Activated naive CD8-positive, alpha-beta T cell treated with anti-CD3 and anti-CD28 coated beads, Interleukin-2, amount 10 ng/mL, durations not matched to agents 7 days and 5 days (primary cell): ENCODE measurements at places on chromosomes 7 and 10.

DNA sequence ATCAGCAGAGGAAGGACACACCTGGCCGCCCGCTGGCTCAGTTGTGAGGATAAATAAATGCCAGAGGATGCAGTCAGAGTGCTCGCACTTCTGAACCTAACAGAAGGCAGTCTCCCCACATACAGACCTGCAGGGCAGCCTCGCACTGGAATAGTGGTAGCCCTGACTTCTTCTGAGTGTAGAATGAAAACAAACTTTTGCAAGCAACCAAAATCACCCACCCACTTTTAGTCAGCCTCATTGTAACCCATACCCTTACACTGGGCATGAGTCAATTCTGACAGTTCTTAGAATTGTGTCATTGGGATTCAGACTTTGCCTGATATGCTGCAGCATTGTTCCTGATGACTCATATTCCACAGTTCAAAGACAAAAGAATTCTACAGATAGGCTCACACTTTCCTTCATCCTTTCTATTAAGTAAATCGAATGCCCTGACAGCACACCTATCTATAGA is 167.0 kb upstream of the CDK1 start:
- DNase-seq: no peak

DNA sequence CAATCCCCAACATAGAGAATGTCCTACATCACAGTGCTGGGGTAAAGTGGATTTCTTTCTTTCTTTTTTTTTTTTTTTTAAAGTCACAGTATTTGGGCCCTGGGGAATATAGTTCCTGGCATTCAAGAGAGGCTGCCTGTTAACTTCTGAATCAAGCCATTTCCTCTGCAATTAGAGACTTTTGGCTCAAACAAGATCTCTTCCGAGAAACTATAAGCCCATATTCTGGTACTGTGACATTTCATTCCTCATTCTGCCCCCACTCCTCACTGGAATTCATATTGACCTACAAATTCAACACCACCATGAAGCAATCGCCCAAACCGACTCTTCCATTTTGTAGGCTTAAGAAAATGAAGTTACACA is 187.4 kb downstream of the PHTF2 start:
- no peak for DNase-seq

DNA sequence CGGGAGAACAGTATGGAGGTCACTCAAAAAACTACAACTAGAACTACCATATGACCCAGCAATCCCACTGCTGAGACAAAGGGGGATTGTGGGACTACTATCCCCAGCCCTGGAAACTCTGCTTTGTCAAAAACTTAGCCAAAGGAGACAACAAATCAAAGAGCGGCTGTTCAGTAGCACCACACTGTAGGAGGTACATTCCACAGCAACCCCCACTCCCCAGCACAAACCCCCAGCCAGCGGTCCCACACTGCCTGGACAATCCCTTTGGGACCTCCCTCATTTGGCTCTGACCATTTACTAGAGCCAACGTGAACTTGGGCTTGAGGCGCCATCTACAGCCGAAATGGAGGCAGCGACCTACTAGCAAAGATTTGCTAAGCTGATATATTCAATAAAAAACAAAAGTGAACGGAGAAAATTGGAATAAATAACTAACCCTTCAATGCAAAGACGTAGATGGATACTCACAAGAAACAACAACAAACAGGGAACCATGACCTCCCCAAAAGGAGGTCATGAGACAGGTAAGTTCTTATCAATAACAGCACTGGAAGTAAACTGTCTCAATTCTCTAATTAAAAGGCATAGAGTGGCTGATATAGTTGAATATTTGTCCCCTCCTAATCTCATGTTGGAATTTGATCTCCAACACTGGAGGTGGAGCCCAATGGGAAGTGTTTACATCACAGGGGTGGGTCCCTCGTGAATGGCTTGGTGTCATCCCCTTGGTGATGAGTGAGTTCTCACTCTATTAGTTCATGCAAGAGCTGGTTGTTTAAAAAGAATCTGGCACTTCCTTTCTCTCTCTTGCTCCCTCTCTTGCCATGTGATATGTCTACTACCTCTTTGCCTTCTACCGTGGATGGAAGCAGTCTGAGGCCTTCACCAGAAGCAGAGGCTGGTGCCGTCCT is 119.0 kb upstream of the KCNMA1 start:
- DNase-seq: no peak

DNA sequence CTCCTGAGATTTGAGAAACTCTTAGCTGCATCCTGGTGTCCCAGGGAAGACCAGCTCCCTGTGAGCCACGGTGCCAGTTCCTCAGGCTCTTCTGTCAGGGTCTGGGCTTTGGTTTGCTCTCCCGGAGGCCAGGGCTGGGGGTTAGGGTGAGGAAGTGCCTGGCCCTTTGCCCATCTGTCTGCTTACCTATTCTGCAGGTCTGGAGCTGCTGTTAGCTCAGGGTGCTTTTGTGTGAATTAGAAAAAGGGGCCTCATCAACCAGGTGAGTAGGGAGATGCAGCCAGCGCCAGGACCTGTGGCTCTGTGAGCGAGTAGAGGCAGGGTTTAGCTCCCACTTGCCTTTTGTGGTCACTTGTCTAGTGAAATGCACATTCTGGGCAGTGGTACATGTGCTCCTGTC is 109.4 kb downstream of the DOCK1 start:
- DNase-seq: no peak

- DNase-seq: no peak
These were observed 323.0 kb downstream of the EXOC4 start for GRCh38 chr7:133575726-133576440.

DNA sequence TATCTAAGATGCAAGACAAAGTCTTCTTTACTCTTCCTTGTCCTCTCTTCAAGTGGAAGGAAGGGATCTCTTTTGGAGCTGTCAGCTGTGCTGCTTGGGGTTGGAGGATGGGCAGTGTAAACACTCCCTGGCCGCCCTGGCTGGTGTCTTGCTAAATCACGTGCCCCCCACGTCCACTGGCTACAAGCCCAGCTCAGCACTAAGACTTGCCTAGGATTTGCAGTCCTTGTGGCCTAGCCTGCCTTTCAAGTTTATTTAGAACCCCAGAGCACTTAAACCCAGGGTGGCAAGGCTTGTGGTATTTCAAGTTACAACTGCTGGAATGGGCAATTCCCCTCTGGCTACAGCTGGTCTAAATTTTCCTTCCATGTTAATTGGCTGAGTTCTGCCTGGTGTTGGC is 272.4 kb upstream of the MYO3A start:
- no peak for DNase-seq

DNA sequence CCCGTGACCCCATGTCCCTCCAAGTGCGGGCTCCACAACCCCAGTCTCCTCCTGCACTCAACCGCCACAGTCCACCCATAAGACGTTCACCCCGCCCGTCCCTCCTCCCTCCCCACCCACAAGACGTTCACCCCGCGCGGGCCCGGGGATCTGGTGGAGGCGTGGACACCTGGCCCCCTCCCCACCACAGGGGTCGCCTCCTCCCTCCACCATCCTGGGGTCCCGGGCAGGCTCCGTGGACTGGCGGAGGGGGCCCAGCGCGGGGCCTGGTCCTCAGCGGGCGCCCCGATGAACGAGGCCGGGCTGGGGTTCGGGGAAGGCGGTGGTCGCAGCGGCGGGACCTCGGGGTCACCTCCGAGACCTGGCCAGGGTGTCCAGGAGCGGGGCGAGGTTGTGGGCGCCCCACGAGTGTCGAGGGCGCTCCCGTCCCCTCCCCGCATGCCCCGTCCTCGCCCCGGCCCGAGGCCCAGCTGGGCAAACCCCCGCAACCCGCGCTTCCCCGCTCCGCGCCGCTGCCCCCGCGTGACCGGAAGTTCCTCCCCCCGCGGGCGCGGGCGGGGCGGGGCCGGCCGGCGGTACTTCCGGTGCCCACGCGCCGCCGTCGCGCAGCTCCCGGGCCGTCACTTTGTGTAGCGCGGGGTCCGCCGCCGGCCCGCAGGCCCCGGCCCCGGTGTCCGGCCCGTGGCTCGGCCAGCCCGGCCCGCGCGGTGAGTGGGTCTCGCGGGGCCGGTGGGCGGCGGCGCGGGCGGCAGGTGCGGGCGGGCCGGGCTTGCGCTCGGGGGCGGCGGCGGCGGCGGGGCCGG is at the start of gene ZNF316:
TSS of gene ZNF316 (plus strand) at position 578 of the 803 bp plus-strand sequence. CDS start 5,092 bp downstream, outside the sequence.
- DNase-seq: peak; percentile 84

GRCh38 chr10:8242295-8242872 is 187.9 kb downstream of the GATA3 start:
- no peak for DNase-seq

DNA sequence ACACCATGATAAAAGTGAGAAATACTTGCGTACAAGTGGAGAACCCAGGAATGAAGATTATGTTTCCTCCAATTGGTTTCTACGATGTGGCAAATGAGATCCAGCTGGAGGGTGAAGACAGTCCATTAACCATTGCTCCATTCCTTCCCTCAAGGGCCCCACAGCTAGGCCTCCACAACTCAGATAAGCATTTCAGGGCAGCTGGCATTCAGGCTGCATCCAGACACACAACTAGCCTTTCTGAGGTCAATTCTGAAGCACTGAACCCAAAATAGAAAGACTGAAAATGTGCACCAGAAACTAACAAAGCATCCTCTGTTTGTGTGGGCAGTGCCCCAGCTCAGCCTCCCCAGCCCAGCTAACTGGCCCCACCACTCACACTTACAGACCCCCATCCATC is 94.8 kb downstream of the GSAP start:
- DNase-seq: no peak

- DNase-seq: no peak
These were observed 456.0 kb downstream of the SORCS1 start for GRCh38 chr10:106708506-106708905.

DNA sequence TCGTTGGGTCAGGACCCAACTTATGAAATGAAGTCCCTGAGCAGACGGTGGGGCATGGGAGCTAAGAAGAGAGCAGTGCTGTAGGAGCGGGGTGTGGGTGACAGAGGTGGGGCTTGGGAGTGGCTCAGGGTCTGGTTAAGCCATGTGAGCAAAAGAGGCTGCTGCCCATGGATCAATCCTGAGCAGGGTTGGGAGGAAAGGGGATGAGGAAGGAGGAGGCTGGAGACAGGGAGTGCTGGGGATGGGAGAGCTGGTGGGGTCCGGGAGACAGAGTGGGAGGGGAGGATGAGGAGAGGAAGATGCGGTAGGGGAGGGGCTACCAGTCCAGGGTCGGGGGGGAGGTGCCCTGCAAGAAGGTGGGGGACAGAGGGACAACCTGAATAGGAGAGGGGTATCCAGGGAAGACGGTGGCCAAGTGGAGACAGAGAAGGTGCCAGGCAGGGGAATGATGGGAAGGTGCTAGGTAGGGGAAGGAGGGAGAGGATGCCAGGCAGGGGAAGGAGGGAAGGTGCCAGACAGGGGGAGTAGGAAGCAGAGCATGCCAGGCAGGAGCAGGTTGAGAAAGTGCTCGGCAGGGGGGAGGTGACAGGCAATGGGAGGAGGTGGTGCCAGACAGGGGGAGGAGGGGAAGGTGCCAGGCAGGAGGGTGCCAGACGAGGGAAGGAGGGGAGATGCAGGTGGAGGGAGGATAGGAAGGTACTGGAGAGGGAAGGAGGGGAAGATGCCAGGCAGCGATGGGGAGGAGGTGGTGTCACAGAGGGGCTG is 27.5 kb upstream of the SMARCD3 start:
- no peak for DNase-seq

DNA sequence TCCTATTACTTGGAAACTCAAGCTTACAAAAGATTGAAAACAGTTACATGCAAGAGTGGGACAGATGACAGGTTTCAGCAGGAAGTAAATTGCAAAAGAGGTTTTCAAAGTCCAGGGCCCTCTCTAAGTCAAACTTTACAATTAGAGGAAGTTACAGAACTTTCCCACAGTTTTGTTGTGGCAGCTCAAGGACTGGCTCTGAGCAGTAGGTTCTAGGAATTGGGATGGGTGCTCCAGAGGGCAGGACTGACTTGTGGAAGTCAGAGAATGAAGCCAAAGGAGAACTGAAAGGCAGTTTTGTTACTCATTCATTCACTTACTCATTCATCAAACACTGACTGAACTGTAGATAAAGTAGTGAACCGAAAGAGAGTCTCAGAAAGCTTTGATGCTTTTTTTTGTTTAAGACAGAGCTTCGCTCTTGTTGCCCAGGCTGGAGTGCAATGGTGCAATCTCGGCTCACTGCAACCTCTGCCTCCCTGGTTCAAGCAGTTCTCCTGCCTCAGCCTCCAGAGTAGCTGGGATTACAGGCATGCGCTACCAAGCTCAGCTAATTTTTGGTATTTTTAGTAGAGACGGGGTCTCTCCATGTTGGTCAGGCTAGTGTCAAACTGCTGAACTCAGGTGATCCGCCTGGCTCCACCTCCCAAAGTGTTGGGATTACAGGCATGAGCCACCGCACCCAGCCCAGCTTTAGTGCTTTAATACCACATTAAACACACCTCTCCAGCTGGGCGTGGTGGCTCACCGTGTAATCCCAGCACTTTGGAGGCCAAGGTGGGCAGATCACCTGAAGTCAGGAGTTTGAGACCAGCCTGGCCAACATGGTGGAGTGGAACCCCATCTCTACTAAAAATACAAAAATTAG is 66.8 kb upstream of the CCNJ start:
- no peak for DNase-seq

- no peak for DNase-seq
These were observed 196.1 kb upstream of the KLF14 start for GRCh38 chr7:130929896-130930659.

DNA sequence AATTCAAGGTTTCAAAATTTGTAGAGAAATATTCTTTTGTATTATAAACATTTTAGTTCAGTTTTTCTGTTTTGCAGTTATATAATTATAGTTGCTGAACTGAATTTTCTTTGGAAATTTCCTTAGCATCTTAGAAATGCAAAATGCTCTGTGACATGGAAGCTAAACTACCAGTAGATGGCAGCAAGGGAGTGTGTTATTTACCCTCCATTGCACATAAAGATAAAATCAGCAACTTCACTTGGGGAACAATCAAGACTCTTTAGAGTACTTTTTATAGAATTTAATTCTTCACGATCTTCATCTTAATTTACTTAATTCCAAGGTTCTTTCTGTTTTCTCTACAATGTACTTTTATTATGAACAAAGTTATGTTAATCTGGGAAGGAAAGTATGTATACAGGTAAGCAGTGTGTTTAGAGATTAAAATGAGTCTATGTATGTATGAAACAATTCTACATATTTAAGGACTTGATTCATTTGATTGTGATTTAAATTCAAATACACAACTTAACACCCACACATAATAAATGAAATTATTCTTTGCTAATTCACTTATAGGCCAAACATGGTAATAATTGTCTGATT is 404.2 kb downstream of the THSD7A start:
- DNase-seq: no peak

DNA sequence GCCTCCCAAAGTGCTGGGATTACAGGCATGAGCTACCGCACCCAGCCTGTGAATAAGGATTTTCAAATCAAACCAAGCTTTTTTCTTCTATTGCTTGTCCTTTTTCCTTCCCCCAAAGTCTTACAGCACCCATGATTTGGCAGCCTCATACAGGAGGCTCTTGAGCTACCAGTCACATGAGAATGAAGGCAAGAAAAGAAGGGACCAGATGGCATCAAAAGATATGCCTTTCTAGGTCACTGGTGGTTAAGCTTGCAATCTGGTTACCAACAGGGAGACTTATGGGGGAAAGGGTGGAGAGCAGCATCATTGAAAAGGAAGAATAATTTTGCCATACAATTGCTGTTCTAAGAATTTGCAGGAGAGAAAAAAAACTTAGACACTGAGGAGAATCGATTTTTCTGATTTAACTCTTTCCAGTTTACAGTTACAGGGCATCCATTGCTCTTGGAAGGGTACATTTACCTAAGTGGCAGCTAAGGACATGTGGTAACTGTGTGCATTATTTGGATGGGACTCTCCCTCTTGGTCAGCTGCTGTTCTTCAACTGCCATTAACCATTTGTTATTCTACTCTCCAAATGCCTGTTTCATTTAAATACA is 29.5 kb downstream of the SMNDC1 start:
- DNase-seq: no peak

GRCh38 chr7:106193661-106194060 is 81.5 kb upstream of the SYPL1 start:
- no peak for DNase-seq
